Left colon (tissue), 2 donors: ENCODE measurements at places on chromosomes 3 and 15. TPM values are rescaled to one million over a fixed set of nuclear protein-coding genes. Genes with fewer than 3 reads are reported as not detected.

GRCh38 chr3:17175187-17175807 lies 290.5 kb downstream of the PLCL2 start:
- DNase-seq: no peak

DNA sequence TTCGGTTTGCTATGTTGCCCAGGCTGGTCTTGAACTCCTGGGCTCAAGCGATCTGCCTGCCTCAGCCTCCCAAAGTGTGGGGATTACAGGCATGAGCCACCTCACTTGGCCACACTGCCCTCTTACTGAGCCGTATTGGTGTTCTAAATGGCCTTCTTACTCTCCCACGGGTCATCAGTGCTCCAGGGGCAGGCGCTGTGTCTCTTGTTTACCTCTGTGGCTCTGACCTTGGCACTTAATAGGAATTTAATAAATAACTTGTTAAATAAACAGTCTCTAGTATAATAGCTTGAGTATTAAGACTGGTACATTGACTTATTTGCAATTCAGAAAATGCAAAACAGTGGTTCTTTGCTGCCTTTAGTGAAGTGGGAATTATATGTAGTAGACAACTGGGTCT lies 13.7 kb downstream of the FLNB start:
- no peak for DNase-seq

DNA sequence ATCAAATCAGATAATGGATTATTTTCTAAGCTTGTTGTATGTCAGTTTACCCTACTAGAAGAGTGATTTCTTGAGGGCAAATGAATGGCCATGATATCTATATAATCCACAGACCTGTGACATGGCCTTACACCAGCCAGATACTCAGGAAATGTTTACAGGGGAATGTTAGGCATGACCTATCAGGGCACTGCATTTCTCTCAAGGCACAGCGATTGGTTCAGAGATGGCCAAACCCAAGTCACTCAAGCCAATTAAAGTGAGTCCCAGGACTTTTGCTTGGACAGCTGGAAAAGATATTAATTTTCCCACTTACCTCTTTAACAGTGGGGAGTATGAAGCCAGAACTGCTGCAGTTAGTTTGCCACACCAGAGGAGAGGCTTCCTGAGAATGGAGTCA lies 28.7 kb upstream of the GATA2 start:
- no peak for DNase-seq

- no peak for DNase-seq
Observed at GRCh38 chr3:54341811-54342210, 219.5 kb downstream of the CACNA2D3 start.

DNA sequence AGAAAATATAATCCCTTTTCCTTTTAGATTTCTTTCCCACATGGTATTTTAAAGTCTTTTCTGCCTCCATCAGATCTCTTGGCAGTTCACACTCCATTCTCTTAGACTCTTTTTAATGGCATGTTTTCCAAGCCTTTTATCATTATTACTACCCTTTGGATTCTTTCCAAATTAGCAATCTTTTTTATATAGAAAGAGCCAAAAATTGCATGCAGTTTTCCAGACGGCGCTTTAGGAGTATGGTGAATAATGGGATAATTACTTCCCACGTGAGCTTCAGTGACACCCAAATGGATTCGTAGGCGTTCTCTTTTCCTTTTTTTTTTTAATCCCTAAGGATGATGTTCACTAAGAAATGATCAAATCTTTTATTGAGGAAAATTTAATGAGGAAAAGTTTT lies 354.8 kb upstream of the DNAJC19 start:
- DNase-seq: no peak

DNA sequence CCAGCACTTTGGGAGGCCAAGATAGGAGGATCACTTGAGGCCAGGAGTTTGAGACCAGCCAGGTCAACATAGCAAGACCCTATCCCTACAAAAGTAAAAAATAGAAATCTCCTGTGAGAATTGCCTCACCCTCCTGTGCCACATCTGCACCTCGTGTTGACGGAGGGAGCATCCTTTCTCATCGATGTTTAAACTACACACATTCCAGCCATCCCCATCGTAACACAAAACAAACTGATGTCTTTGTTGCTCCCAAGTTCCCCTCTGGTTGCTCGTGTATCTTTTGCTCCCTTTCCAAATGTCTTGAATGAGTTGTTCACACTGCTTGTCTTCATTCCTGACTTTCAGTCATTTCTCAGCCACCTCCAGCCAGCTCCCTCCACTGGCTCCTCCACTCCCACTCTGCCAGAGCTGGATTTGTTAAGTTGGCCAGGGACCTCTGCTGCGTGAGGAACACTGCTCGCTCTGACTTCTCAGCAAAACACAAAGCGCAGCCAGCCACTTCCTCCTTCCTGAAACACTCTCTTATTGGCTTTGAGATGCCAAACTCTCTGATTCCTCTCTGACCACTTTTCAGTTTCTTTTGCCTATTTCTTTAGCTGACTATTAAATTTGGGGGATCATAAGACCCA lies 53.6 kb upstream of the ATP13A3 start:
- no peak for DNase-seq

DNA sequence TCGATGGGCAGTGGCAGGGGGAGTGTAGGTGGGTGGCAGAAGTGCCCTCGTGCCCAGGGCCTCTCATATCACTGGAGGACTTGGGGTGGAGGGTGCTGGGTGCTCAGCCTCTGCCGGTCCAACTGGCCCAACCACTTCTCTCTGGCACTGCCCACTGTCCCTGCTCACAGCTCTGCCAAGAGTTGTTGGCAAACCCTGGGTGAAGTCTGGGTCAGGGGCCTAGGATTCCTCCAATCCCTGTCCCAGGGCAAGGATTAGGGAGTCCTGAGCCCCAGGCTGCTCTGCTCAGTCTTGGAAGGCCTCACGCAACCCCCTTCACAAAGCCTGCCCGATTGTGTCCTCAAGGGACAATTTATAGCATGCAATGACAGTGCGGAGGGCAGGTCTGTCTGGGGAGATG lies 5.2 kb upstream of the PRKCD start:
- DNase-seq: peak; percentile 87

GRCh38 chr15:62413153-62413552 lies 248.1 kb upstream of the C2CD4B start:
- DNase-seq: no peak

- DNase-seq: no peak
Observed at GRCh38 chr3:172466553-172467130, 18.4 kb upstream of the GHSR start.

GRCh38 chr15:101033801-101034200 lies 114.6 kb downstream of the LRRK1 start:
- no peak for DNase-seq

GRCh38 chr3:16849229-16849628 lies 35.5 kb upstream of the PLCL2 start:
- DNase-seq: peak; percentile 83

DNA sequence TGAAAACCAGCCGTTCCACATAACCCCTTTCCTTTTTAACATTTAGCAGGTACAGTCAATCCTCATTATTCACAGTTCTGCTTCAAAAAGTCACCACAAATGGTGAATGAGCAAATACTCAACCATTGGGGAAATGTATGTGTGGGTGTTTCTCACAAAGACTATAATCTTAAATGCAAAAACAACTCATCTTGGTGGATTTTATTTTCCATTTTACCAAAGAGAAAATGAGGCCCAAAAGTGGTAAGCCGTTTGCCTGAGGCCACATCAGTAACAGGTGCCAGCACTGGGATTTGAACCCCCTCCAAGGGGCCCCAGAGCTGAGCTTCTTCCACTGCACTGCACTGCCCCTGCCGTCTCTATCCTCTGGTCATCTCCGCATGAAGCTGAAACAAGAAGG lies 208.8 kb downstream of the OSBPL10 start:
- DNase-seq: no peak

DNA sequence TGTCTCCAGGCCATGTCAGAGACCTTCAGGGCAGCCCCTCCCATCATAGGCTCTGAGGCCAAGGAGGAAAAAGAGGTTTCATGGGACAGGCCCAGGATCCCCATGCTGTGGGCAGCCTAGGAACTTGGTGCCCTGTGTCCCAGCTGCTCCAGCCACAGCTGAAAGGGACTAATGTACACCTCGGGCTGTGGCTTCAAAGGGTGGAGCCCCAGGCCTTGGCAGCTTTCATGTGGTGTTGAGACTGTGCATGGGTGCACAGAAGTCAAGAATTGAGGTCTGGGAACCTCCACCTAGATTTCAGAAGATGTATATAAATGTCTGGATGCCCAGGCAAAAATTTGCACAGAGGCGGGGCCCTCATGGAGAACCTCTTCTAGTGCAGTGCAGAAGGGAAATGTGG lies 6.6 kb upstream of the SSR3 start:
- no peak for DNase-seq

DNA sequence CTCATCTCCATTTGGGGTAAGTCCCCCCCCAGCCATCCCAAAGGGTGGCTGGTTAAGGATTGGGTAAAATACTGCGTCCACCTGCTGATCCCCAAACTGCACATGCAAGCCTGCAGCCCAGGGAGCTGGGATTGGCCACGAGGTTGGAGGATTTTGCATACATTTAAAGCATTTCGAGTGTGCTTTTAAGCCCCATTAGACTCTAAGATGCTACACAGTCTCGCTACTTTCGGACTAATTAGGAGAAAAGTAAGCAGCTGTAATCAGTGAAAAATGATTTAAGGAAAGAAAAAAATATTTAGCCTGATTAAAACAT lies 23.9 kb downstream of the SLC6A6 start:
- no peak for DNase-seq

DNA sequence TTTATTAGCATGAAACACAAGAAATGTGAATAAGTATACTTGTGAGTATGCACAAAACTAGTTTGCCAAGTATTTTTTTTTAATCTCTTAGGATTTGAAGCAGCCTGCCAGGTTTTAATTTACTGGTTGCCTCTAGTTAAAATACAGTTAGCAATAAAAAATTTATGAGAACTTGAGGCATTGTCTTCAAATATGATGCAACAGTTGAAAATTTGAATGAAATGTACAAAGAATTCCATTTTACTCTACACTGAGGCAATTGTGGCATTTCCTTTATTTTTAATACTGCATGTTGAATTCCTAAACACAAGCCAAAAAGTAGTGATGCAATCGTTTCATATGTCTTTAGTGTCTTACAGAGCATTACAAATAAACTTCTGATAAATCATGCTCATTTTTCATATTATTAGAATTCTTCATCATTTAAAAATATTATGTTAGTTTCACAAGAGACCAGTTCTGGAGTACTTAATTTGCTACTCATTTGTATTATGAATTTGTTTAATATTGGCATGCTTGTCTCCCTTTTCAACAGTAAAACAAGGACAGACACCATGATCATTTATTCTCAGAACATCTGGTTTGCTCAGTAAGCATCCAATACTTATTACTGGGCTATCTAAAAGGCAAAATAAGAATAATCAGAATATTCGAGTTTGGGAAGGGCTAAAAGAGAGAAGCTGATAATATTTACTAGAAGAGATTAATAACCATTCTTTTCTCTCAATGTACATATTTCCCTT lies 124.8 kb upstream of the PTX3 start:
- no peak for DNase-seq

DNA sequence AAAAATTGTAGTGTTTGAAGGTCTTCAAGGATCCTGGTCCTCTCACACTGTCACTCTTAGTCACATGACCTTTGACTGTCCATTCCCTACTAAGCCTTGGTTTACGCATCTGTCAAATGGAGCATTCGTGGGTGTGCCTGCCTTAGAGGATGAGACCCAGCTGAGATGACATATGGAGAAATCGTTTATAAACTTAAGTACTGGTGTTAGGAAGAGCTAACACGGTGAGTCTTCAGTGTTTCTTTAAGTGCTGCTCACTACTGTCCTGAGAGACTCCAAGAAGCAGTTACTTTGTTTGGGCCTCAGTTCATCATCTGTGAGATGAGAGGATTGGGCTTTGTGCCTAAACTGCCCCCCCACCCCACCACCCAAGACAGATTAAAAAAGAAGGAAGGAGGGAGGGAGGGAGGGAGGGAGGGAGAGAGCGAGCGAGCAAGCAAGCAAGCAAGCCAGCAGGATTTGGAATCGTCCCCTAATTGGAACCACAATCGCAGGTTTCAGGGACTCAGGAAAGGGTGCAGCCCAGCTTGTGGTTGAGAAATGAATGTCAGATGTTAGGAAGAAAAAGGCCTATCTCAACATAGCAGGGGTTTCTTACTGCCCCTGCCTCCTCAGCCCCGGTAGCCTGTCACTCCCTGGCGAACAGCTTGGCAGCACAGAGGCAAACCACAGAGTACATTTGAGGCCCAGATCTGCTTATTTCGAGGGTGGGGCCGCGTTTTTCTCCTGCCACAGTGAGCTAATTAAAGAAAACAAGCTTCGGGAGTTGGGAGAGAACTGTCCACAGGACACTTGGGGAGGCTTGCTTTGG lies 32.7 kb downstream of the SMAD3 start:
- DNase-seq: no peak

DNA sequence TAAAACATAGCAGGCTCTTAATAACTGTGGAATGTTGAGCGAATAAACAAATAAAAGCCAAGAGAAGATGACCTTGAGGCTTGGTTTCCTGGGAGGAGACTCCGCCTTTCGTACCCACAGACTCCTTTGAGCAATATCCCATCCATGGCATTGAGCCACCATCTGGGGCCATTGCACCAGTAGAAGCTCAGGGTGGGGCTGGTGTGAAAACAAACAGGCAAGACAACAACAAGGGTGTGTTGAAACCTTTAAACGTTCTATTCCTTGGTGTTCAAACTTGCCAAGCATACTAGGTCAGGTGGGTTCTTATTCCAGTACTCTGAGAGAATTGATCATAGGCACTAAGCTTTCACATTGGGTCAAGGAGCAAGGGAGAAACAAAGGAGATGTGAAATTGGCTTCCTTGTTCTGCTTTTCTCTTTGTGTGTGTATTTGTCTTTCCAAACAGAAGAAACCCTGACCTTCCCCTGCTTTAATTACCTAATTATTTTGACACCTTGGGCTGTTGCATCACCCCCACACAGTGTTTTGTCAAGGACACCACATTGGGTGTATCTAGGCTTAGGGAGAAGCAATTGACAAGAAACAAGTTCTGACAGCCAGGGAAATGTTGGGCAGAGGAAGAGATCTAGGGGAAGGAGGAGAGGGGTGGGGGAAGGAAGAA lies 105.1 kb upstream of the BCL6 start:
- DNase-seq: peak; percentile 26

The CHRNA5 gene
- total RNA-seq: 4.6 TPM

The DUOXA2 gene
- 1.3 TPM for total RNA-seq

The CSPG5 gene
- 0.47 TPM for total RNA-seq

The LRRC15 gene
- 0.31 TPM for total RNA-seq

The EID1 gene
- 65.8 TPM for total RNA-seq

The DNAJA4 gene
- total RNA-seq: 39.6 TPM

The XPC gene
- 19.7 TPM for total RNA-seq

The RBSN gene
- total RNA-seq: 13.8 TPM

The OR5H2 gene
- not detected for total RNA-seq

The XYLB gene
- total RNA-seq: 18.0 TPM

The AADACL2 gene
- total RNA-seq: 0.18 TPM
